Substantia nigra (tissue), 51 donors: ENCODE measurements at places on chromosomes 2 and 18.

DNA sequence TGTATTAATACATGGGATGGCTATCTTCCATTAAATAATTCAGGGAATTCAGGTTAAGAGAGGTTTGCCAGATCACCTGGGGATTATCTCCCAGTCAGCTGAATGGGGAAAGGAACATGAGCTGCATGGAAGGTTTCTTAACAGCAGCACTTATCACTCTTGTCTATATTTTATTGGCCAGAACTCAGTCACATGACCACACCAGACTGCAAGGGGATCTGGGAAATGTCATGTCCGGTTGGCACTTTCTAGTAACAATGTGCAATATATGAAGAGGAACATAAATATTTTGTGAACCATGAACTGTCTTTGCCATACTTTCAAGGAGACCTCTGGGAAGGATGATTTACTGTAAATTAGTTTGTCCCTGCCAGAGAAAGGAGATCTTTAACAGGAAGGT, 599.1 kb downstream of the SLC4A3 start:
- no peak for DNase-seq

- no peak for DNase-seq
Measured at GRCh38 chr18:31190919-31191318, 28.3 kb upstream of the DSC1 start.

- DNase-seq, result no peak
Measured at GRCh38 chr2:157692768-157693167, 64.1 kb upstream of the ACVR1C start.

DNA sequence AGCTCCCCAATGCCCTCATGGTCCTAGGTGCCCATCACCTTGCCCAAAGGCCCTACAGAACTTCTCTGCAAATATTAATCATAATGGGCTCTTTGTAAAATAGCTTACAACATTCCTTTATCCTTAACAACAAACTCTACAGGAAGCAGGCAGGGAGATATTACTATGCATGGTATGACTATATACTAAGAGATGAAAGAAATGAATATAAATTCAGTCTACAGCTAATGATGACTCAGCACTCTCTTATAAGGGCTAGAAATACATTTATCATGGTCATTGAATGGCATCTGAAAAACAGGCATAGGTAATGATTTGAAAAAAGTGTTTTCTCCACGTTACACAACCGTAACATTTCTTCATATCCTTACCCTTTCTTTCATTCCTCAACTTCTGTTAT, 254.8 kb upstream of the DSEL start:
- no peak for DNase-seq

DNA sequence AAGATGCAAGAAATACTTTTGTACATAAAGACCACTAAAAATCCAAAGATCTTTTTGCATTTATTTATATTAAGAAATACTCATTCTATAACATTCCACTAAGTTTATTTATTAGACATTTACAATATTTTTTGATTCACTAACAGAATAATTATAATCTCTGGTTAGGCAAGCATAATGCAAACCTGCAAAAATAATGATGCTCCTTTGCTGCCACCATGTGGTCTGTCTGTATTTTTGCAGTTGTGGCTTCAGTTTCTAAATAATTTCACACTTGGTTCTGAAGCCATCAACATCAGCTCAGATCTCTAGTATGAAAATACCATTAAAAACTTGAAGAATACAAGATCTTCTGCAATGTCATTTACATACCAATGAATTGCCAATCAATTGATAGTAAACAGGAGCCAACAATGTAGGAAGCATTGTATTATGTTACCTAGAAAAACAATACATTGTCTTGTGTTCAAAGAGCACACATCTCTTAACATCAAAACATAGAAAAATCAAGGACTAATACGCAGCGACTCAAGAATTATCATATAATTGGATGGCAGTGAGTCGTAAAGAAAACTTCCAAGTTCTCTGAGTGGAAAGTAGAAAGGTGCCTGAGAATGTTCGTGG, 28.8 kb upstream of the WDR75 start:
- peak; percentile 12 for DNase-seq

DNA sequence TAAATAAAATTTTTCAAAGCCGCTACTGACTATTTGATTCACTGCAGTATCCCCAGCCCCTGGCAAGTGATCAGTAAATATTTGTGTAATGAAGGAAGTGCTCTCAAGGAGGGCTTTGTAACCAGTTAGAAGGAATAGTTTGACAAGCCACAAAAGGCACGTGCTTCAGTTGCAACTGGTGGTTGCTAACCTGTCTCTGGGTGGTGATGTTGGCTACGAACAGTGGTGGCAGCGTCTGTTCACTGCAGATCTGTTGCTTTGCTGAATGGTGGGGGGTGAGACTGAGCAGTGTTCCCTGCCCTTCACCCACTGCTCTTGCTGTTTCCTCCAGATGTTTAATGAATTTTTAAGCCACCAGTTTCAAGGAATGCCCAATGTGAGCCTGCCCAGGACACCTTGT, 73.9 kb upstream of the SIX2 start:
- DNase-seq, result no peak

- DNase-seq, result no peak
Measured at GRCh38 chr18:370751-371608, 103.1 kb upstream of the THOC1 start.

GRCh38 chr2:12376025-12376424, 340.7 kb upstream of the TRIB2 start:
- no peak for DNase-seq

DNA sequence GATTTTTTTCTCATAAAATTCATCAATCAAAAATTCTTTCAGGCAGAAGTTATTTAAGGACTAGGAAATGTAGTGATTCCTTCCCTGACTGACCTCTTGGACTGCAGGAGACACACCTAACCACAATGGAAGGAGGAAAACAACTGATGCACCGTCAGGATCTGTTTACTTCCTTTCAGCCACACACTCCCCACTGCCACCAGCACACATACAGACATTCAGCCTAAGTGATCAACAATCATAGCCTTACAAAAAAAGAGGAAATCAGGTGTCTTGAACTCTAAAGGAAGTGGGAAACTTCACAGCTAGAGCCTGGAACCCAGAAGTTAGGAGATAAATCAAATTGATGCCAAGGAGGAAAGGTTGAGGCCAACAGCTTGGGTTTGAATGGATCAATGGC, 213.5 kb upstream of the ACVR2A start:
- DNase-seq, result no peak

- DNase-seq, result no peak
Measured at GRCh38 chr18:74942319-74942910, 266.5 kb downstream of the PTGR3 start.

GRCh38 chr18:76564117-76564516, 69.1 kb upstream of the ZNF516 start:
- no peak for DNase-seq

DNA sequence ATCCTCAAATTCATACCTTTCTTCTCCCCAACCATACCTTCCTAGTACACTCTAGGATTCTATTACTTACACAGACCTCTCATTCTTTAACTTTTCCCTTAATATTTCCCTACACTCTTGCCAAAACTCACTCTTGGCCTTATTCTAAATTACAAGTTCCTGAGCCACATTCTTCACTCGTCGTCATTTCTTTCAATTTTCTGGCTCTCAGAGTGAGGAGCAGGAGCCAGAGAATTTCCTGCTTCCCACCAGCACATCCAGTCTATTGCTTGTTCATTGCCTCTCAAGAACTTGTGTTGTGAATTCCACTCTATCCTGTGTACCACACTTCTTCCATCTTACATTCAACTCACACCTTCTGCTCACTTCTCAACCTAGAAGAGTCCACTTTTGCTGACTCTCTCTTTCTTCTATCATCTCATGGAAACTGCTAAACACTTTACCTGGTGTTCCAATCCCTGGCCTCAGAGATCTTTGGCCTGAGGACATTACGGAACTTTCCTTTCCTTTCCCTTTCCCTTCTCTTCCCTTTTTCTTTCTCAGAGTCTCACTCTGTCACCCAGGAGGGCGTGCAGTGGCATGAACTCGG, 171.6 kb downstream of the PLCL1 start:
- DNase-seq, result no peak

DNA sequence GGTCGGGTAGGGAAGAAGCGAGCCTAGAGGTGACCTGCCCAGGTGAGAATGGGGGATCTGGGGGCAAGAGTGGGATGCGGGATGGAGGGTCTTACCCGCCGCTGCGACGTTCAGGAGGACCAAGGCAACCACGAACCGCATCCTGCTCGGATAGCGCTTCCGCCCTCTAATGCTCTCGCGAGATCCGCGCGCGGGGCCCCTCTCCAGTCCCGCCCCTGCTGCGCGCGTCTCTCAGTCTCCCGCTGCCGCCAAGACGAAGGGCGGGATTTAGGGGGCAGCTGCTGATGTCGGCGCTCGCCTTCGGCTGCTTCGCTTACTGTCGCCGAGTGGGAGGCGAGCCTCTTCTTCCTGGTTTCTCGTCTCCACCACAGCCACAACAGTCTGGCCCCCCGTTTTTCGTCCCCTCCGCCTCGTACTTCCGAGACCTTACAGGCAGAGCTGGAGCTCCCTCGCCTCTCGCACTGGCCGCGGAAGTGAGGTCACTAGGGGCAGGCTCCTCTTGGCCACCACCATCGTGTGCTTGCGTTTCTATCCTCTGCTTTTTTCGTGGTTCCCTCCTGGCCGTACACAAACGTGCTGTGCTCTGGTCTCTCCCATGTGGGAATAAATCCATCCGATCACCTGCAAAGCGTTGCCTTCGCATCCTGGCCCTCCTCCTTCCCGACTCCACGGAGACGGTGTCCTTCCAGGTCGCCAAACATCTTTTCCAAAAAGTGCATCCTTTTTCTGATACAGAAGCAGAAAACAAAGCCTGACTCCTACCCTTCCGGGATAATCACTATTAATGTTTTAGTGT, at the start of gene TGOLN2:
Gene TGOLN2, minus strand, starts transcription at position 168 of the 796 bp plus-strand sequence. Its CDS starts 27 bp downstream, at position 141.
- peak; percentile 79 for DNase-seq

DNA sequence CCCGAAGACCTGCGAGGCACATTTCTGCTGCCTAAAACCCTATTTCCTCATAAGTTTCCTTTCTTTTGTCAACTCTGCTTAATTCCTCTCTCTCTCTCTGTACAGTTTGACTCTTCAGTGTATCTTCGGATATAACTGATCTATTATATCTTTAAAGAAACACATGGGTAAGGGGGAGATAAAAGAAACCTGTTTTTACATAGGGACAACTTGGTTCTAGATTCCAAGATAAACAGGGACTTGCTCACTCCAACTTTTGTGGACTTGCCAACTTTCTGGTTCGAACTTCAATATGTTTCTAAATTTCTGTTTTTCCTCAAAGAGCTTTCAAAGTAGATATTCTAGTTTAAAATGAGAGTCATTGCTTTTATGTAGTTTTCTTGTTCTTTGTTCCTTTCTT, 182.7 kb upstream of the EPC2 start:
- no peak for DNase-seq
